Activated CD8-positive, alpha-beta memory T cell treated with anti-CD3 and anti-CD28 coated beads for 4 hours (primary cell): ENCODE measurements at places on chromosomes 2 and 18.
A peak's percentile ranks its signal among the peaks of the same experiment; 100 is the strongest.

DNA sequence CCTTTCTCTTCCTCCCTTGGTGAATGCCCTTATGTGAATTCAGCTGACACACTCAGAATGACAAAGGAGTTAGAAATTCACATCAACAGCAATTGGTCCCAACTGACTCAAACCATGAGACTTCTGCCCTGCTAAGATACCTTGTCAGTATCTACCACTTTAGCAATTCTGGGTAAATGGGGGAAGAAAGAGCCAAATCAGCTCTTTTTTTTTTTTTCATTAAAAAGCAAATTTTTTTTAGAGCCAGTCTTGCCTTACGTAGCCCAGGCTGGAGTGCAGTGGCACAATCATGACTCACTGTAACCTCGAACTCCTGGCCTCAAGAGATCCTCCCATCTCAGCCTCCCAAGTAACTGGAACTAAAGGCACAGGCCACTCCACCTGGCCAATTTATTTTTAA, 1.7 kb upstream of the PPP4R1 start:
- no peak for DNase-seq

- DNase-seq = no peak
These were observed 9.9 kb upstream of the ATIC start for GRCh38 chr2:215301994-215302393.

DNA sequence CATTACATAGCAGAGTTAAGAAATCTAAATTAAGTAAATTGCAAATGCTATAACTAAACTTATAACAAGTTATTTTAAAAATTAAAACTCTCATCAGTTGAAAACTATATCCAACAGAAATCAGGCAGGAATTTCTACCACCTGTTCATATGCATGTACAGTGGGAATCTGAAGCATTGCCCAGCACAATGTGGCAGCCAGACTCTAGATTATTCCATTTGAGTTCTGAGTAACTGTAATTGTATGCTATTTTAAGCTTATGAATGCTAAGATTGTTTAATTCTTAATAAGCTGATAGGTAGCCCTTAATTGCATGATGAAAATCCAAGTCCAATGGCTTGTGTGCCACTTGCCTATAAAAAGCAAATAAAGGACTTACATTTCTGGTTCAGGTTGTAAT, 834.5 kb upstream of the FSHR start:
- DNase-seq = no peak

GRCh38 chr2:231052494-231053451, 3.9 kb upstream of the PSMD1 start:
- peak; percentile 55 for DNase-seq

DNA sequence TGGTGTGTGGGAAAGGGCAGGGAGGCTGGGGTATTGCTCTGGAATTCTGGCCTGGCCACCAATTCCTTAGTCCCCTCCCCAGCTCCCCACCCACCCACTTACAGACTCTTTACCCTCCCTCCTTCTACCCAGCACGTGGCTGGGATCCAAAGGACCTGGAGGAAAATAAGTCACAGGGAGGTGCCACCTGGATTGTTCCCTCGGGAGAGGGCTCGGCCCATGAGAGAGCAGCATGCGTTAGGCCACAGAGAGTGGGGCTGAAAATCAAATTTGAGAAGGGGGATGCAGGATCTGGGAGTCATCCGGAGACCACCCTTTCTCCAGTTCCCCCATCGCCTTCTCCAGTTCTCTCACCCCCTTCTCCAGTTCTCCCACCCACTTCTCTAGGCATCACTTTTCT, 3.0 kb downstream of the ASPRV1 start:
- DNase-seq = no peak

DNA sequence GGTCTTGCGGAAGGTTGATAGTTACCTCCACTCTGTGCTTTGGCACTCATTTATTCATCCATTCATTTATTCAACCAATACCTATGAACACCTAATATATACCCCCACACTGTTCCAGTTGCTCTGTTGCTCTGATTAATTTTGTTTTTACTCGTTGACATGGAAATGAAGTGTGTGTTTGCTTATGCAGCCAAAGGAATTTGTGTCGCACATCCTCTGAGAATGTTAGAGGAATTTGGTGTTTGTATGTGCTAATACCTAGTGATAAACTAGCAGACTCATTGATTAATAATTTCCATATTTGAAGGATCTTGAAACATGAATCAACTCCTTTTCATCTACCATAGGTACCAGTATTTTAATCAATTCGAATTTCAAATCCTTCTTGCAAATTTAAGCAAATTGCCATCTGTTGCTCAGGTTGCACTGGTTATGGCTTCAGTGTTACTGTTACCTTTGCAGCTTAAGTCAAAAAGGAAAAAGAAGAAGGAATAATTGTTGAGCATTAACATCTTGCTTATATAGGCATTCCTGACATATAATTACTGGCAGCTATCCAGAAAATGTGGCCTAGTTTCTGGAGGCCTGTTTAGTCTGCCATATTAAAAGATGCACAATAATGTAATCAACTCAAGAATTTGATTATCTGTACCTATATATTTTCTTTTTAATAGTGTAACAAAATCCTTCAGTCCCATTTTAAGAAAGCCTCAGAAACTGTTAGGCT, 25.7 kb upstream of the CRIM1 start:
- no peak for DNase-seq

- DNase-seq = no peak
These were observed 31.1 kb downstream of the DOK1 start for GRCh38 chr2:74585406-74586185.

DNA sequence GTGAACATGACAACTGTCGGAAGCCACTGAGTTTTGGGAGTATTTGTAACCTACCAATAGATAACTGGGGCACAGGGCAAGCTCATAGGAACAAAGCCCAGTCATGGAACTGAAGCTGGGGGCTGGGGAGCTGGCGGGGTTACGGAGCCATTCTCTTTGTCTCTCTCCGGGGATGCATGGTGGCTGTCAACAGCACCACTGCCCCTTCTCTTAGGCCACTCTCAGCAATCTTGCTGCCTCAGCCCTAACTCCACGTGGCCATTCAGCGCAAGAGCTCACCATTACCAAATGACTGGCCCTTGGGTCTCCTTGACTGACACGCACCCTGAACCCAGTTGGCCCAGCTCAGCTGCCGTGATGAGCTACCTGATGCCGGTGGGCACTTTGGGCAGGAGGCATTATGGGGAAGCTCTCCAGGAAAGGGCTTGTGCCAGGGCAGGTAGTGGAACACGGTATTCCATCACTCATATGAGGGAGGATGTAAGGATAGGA, 33.6 kb upstream of the ODC1 start:
- no peak for DNase-seq

DNA sequence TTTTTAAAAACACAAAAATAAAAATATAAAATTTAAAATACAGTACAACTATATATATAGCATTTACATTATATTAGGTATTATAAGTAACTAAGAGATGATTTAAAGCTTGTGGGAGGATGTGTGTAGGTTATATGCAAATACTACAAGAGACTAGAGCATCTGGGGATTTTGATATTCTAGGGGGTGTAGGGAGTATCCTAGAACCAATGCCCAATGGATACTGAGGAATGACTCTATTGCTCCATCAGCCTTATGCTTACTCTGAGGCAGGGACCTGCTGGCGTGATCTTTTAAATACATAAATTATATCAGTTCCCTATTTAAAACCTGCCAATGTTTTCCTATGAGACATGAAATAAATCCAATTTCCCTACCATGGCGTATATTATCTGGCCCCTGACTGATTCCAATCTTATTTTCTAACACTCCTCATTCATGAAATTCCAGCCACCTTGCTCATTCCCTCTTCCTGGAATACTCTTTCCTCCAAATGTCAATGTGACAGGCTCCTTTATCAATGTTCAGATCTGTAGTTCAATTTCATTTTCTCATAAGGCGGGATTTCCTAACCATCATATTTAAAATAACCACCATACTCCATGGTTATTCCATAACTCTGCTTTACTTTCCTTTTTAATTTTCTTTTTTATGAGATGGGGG, 22.2 kb downstream of the SP3 start:
- DNase-seq = no peak

DNA sequence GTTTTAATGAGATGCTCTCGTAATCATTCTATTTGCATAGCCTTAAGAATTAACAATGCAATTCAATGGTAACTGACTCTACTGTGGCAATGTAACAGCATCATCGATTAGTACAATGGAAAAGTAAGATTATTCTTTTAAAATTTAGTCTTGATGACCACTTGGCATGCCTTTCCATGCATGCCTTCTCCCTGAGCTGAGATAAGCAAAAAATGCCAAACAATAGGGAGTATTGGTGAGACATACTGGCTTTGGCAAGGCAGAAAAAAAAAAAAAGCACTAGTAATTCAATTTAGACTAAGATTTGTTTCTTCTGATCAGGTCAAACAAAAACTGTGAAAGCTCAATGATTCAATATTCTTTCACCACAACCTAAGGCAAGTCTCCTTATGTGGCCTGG, 110.8 kb upstream of the TRIB2 start:
- no peak for DNase-seq

DNA sequence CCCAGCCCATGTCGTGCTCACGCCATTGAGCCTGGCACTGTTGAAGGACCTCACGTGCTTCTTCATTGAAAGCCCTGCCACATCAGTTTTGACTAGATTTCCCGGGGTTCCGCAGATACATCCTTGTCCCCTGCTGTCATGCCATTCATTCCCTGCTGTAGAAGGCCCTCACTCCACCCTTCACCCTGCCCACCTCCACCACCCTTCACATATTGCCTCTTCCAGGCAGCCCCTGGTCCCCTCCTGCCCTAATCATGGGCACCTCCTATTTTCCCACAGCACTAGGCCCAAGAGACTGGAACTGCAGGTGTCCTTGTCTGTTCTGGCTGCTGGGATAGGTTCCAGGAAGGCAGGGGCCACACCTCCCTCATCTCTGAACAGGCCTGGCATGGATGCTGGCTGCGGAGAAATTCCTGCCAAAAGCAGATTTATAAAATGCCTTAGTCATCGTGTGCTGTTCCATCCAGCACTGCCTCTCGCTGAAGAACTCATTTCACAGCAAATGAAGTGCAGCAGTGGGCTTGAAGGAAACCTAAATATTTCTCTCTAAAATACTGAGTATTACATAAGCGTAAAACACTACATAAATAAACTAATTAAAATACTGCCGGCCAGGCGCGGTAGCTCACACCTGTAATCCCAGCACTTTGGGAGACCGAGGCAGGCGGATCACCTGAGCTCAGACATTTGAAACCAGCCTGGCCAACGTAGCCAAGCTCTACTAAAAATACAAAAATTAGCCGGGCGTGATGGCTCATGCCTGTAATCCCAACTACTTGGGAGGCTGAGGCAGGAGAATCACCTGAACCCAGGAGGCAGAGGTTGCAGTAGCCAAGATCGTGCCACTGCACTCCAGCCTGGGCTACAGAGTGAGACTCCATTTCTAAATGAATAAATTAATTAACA, 38.4 kb downstream of the EIF4E2 start:
- no peak for DNase-seq

DNA sequence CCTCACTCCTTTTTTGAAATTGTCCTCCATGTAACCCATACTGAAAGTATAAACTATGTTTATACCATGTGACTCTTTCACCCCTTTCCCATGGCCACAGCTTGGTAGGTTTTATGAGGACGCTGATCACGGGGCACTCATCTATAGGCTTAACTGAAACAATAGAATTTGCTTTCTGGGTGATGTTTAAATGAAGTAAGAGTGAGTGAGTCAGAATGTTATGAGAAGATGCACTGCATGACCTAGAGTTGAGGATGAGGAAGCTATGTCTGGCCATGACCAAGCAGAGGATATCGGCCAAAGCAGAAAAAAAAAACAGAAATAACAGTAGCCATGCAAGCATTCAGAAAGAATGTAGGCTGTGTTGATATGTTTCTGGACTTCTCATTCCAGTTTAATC, 34.9 kb downstream of the SCN1A start:
- no peak for DNase-seq

DNA sequence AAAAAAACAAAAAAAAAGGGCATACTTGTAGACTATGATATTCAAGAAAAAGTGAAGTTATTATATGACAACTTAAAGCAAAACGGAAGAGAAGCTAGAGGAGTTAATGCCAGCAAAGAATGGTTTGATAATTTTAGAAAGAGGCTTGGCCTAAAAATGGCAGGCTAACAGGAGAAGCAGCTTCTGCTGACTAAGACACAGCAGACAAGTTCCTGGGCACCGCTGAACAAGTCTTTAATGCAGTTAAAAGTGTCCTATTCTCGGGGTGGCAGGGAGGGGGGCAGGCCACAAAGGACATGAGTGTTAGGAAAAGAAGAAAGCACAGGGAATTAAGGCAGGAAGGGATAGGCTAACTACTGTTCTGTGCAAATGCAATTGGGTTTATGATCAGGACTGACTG, 50.3 kb upstream of the GAREM2 start:
- no peak for DNase-seq

- DNase-seq = no peak
These were observed 8.8 kb downstream of the RALB start for GRCh38 chr2:120261387-120262006.

DNA sequence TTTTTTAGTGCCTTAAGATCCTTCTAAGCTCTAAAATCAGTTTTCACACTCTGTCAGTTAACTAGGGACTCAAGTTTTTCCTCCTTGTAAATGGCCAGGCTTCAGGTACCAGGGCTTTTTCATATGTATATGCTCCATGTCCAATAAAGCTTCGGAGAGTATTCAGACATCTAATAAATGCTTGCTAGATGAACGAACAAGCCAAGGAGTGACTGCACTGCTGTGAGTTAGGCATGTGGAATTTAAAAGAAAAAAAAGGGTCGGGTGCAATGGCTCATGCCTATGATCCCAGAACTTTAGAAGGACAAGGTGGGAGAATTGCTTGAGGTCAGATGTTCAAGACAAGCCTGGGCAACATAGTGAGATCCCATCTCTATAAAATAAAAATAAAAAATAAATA, 81.9 kb downstream of the CDH2 start:
- no peak for DNase-seq

GRCh38 chr2:181095486-181095885, 115.1 kb downstream of the UBE2E3 start:
- no peak for DNase-seq

- no peak for DNase-seq
These were observed 302.5 kb downstream of the PIEZO2 start for GRCh38 chr18:10846657-10847407.

DNA sequence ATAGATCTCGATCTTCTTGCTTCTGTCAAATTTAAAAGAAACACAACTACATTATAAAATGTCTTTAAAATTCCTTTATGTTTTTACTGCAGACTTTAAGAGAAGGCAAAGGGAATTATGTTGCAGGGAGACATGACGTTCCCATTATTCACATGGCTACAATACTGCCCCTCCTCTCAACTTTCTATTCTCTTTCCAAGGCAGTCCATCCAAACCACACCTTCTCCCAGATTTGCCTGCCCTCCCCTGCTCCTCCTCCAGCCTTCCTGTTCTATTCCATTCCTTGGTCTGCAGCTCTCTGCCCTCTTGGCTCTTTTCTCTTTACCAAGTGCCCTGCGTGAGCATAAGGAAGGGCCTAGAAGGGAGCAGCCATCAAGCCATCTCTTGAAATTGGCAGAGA, 61.3 kb downstream of the NABP1 start:
- DNase-seq = no peak

DNA sequence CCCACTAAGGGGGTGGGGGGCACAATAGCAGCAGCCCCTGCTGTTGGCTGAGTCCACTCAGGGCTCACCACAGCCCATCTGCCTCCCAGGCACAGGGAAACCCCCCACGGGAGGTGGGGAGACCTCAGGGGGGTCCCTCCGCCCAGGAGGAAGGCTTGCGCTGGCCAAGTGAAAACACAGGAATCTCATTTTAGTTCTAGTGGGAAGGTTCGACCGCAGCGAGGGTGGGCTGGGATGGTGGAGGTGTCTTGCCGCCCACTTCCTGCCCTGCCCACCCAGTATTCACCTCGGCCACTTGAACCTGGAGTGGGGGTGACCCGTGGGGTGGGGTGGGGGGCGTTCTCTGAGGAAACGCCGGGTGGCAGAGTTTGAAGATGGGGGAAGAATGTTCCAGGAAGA, 6.9 kb upstream of the BOK start:
- DNase-seq = no peak
